ENCODE measurements at places on chromosomes 3 and 15.
A peak's percentile ranks its signal among the peaks of the same experiment; 100 is the strongest.

DNA sequence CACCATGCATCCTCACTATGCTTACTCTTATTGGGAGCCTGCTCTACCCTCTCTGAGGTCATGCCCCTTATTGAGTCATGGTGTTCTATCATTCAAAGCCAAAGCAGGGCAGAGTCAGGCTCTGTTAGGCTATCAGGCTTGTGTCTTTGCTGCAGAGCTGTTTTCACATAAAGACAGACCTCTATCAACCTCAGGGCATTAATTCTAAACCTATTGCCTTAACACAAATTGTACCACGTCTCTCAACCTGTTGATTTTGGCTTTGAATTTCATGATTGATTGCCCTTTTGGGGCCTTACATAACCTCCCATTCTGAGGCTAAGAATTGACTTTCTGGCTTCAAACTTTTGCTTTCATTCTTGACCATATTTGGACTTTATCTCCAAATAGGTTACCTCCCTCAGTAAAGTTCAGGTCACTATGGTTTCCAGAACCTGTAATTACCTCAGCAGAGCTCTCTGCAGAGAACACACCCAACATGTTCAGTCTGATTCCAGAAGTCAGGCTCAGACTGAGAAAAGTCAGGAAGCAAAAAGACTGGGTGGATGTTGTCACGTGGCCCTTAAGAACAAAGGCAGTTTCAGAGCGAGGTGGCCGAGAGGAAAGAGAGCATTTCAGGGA lies 221.4 kb upstream of the NANOGP8 start:
- DNase-seq, result no peak

GRCh38 chr3:39752019-39752637 lies 57.3 kb upstream of the MYRIP start:
- no peak for DNase-seq

DNA sequence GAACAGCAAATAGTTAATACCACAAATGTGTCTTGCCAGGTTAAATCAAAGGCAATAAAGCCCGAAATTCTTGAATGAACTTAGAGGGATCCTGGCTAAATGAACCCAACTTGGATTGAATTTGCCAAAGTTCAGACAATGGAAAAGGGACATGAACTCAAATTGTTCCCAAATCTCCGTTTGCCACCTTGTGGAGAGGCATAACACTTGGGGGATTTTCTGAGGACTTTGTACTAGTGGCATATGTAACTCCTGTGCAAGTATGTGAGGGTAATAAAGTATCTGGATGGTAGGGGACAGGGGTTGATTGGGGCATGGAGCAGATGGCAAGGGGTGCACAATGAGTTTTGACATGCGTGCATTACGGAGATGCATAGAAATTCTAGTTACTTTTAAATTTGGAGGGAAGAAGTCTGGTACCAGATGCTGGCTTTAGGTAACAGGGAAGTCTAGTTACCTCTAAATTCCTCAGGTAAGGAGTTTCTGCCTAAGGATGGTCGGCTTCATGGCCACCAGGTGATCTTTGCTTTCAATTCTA lies 1.2 kb upstream of the TCAIM start:
- no peak for DNase-seq

GRCh38 chr15:83926116-83926515 lies 272.2 kb downstream of the ADAMTSL3 start:
- no peak for DNase-seq

GRCh38 chr3:122946185-122946584 lies 81.4 kb downstream of the SEMA5B start:
- no peak for DNase-seq

- DNase-seq, result peak; percentile 61
Measured at GRCh38 chr15:74132681-74133651, 2.6 kb downstream of the ISLR2 start.

DNA sequence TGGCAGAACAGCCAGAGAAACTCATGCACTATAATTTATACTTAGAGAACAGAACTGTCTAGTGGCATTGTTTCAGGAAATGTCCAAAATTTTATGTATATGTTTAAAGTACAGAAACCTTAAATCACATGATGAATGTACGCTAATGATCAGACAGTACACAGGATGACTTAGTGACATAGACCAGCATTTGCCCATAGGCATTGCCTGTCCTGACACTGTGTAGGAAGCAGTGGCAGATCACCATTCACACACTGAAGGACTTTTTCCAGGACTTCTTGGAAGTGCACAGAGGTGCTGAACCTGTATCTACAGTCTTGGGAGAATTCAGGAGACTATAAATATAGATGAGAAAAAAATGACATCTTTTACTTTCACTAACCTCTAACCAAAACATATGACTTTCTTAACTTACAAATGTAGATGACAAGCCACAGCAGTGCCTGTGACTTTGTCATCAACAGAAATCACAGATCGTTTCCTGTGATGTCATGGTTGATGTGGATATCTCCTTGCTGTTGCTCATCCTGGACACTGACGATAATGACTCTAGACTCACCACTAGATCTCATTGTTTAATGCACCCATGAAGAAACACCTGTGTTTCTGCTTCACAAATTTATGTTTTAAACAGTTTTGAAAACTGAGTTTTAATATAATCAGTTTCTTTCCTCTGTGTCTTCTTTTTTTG lies 183.2 kb downstream of the CACNA2D3 start:
- no peak for DNase-seq

GRCh38 chr15:39434751-39435238 lies 146.1 kb upstream of the THBS1 start:
- DNase-seq, result no peak

DNA sequence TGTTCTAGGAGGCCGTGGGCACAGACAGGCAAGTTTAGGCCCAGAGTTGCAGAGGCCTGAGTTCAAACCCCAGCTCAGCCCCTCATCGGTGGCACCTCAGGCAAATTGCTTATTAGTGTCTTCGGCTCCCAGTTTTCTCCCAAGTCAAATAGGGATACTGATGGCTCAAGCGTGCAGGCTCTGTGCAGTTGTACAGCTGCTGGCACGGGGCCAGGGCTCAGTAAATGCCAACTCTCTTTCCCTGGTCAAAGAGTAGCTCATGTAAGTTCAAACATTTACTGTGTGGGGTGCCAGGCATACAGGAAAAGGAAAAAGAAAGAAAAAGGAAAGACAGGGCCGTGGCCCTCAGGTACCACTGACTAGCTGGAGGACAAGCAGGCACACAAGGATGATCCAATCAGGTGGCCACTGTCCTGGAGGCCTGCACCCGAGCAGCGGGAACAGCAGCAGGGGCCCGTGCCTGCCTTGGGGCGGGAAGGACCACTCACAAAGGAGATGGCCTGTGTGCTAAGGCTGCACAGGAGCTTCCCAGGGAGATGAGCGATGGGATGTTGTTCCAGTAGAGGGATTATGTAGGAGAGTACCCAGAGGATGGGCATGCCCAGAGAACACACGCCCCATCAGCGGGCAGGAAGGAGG lies 70.8 kb downstream of the TBC1D2B start:
- DNase-seq, result no peak

GRCh38 chr3:194093842-194094241 lies 42.1 kb upstream of the HES1 start:
- no peak for DNase-seq

GRCh38 chr3:147411238-147411814 lies 2.2 kb downstream of the ZIC1 start:
- no peak for DNase-seq

DNA sequence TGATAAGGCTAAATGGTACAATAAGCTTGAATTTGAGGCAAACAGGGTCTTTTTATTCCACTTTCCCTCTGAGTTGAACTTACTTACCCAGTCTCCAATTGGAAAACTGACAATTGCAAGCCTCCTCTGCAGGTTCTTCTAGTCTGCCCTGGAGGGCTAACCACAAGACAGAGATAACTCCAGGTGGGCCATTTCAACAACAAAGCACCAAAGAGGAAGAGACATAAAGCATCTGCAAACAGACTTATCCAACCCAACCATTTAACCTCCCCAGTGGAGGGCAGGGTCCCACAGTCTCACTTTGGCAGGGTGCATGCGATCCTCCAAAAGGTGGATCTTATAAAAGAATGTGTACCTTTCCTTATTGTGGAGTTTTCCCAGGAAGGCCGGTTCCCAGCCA lies 525.8 kb downstream of the DIPK2A start:
- no peak for DNase-seq
